EH (cell line): ENCODE measurements at places on chromosomes 7 and 10.

GRCh38 chr10:71629131-71629530 lies 90.4 kb downstream of the C10orf105 start:
- DNase-seq: no peak

- peak; percentile 45 for DNase-seq
These were observed 196.2 kb downstream of the PTN start for GRCh38 chr7:137147338-137147720.

- DNase-seq: no peak
These were observed 119.5 kb downstream of the SPDYE5 start for GRCh38 chr7:75611557-75612178.

GRCh38 chr7:29865526-29865925 lies 59.2 kb downstream of the WIPF3 start:
- peak; percentile 97 for DNase-seq

- DNase-seq: peak; percentile 41
These were observed 9.8 kb downstream of the VSIR start for GRCh38 chr10:71763352-71764127.

DNA sequence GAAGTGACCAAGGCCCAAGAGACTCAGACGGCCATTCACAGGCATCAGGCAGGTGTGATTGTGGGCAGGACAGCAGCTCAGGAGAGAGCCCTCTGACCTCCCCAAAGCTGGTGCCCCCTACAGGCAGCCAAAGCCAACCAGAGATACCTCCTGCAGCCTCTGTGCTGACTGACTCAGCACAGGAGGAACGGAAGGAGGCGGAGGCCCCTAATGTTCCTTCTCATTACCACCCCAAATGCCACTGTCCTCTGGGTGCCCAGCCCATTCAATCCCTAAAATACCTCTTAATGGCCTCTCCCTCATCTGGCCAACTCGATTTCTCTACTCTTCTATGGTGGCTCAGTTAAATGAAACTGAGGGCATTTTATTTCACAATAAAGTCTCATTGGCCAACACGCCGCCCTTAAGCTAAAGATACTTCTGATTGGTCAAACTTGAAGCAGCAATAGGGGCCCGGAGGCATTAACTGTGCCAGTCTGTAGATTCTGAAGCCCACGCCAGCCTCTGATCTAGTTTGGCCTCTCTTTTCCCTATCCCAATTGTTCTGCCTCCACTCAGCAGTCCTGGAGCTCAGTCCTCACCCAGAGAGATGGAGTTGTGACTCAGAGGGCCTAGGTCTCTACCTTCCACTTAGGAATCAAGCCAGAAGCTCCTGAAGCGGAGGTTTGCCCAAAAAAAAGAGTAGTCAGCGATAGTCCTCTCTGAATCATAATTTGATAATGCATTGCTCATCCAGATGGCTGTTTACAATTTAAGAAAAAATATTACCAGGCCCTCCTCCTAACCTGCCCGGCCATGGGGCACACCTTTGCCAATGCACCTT lies 1.2 kb downstream of the CYREN start:
- DNase-seq: peak; percentile 49

- DNase-seq: peak; percentile 57
These were observed 13.0 kb upstream of the PFKP start for GRCh38 chr10:3054183-3054850.
